T-helper 1 cell treated with Interleukin-12 subunit alpha and Interleukin-12 subunit beta and Interleukin-4 antibody, amounts not matched to agents 30 ng/mL and 1 ng/mL, for 36 hours (primary cell): ENCODE measurements at places on chromosomes 13 and 19. TPM values are rescaled to one million over a fixed set of nuclear protein-coding genes. Genes with fewer than 3 reads are reported as not detected.

The NOVA2 gene
- total RNA-seq, result 0.10 and 0.51 TPM in 2 replicates

The CALR3 gene
- total RNA-seq, result 0.15 TPM in 1 of 2 replicates, not detected in the other

The ERICH4 gene
- total RNA-seq, result not detected in 2 replicates

The MAST1 gene
- total RNA-seq, result 0.49 and 1.1 TPM in 2 replicates

The CEACAM19 gene
- total RNA-seq, result 0.37 and 0.78 TPM in 2 replicates

The ZNF667 gene
- not detected in 2 replicates for total RNA-seq

The ZNF675 gene
- 18.9 and 21.0 TPM in 2 replicates for total RNA-seq

The RHPN2 gene
- total RNA-seq, result 0.56 and 0.66 TPM in 2 replicates

The TMEM86B gene
- total RNA-seq, result 11.2 and 12.6 TPM in 2 replicates

The LHFPL6 gene
- total RNA-seq, result 1.2 and 1.6 TPM in 2 replicates

The ZNF253 gene
- total RNA-seq, result 16.5 and 17.6 TPM in 2 replicates

The RNF225 gene
- total RNA-seq, result 0.29 TPM in 1 of 2 replicates, not detected in the other

The PPP5C gene
- total RNA-seq, result 118 and 120 TPM in 2 replicates

The PINLYP gene
- total RNA-seq, result 3.8 and 4.1 TPM in 2 replicates

The KLK3 gene
- total RNA-seq, result not detected in 2 replicates

The CPAMD8 gene
- total RNA-seq, result 0.22 and 0.44 TPM in 2 replicates

The ZSCAN1 gene
- not detected in 2 replicates for total RNA-seq

The PPM1N gene
- 1.0 and 1.4 TPM in 2 replicates for total RNA-seq

The MATK gene
- total RNA-seq, result 9.0 and 11.2 TPM in 2 replicates

The GJB2 gene
- total RNA-seq, result 3.9 and 4.9 TPM in 2 replicates

The PLEKHF1 gene
- total RNA-seq, result 52.0 and 53.1 TPM in 2 replicates

The ZNF554 gene
- 3.2 and 3.4 TPM in 2 replicates for total RNA-seq
